HCT116 (cell line): ENCODE measurements at places on chromosomes 16 and 17.

GRCh38 chr17:19727501-19728078 is 11.2 kb upstream of the SLC47A2 start:
- no peak for DNase-seq

DNA sequence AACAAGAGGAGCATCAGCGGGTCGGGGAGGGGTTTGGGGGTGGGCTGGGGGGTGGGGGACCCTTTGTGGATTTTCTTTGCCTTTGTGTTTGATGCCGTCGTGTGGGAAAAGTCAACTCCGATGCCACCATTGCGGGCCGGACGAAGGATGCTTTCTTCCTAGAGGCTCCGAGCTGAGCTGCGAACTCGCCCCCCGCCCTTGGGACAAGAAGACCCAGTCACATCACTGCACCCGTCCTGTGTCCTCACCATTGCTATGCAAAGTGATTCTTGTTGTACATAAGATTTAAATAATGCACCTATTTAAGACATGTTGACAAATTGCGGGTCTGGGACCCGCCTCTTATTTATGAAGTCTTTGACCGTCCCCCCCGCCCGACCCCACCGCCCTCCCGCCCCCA is 69.0 kb upstream of the PLCG2 start:
- DNase-seq, result no peak

- no peak for DNase-seq
Observed at GRCh38 chr17:56274491-56274890, 121.2 kb downstream of the ANKFN1 start.

GRCh38 chr16:30778549-30779244 is 8.3 kb downstream of the ZNF629 start:
- DNase-seq, result no peak

GRCh38 chr17:16900288-16900882 is 71.5 kb downstream of the TNFRSF13B start:
- no peak for DNase-seq

DNA sequence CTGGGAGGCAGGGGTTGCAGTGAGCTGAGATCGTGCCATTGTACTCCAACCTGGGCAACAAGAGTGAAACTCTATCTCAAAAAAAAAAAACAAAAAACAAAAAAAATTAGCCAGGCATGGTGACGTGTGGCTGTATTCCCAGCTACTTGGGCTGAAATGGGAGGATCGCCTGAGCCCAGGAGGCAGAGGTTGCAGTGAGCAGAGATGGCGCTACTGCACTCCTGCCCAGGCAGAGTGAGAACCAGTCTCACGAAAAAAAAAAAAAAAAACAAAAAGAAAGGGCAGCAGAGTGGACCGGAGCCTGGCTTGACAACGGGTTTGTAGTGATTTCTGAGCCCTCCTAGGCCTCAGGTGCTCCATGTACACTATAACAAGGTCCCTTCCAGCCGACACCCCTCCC is 33.1 kb downstream of the PEMT start:
- no peak for DNase-seq
